ENCODE measurements at places on chromosomes 13 and 19.

GRCh38 chr13:21326155-21327031, 132.7 kb downstream of the ZDHHC20 start:
- H3K36me3 ChIP-seq = no peaks in the 10 kb centered on the region
- no peaks in the 10 kb centered on the region for H3K27me3 ChIP-seq
- peak; percentile 22 for DNase-seq
- no peak overlapping the region for H3K27ac ChIP-seq
- peak overlapping the region; percentile 55 for H3K4me3 ChIP-seq
- peaks cover 10% of the 10 kb centered on the region for H3K4me1 ChIP-seq

DNA sequence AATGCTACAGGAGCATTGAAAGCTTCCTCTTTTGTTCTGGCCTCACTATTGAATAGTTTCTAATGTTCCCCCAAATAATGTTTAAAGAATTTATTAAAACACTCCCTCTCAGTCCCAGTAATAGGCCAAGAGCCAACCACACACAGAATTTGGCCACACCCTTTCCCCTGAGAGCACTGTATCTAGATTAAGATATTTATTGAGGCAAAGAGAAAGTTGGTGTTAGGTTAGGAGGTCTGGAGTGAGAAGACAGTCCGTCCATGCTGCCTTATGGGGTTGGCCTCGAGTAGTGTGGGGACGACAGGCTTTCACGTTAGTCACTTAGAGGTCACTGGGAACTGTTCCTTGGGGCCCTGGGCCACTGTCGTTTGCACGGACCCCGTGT, 122.9 kb upstream of the RNF113B start:
- H3K36me3 ChIP-seq = no peaks in the 10 kb centered on the region
- no peaks in the 10 kb centered on the region for H3K27me3 ChIP-seq
- no peak for DNase-seq
- H3K4me3 ChIP-seq = no peak overlapping the region

DNA sequence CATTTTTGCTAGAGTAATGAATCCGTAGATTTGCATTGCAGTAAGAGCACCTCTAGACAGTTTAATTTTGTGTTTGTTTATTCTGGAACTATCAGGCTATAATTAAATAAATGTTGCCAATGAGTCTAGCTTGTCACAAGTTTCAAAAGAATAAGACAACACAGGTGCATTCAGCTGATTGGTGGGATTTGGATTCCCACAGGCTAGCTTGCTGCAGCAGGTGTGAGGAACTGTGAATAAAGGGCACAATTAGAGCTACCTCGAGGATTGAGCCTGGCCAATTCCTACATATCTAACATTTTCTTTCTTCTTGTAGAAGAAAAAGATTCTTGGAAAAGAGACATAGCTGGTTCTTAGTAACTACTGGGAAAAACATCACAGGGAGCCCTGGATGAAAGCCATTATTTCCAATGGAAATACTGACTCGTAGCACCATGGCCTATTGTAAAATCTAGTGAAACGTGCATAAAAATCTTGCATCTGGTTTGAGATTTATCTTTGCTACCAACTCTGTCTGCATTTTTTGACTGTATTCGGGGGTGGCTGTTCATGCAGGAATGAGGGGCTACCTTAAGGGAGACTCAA, 360.9 kb downstream of the FGF9 start:
- H3K27ac ChIP-seq = no peak overlapping the region
- H3K36me3 ChIP-seq = no peaks in the 10 kb centered on the region
- no peaks in the 10 kb centered on the region for H3K4me1 ChIP-seq
- H3K27me3 ChIP-seq = no peaks in the 10 kb centered on the region
- DNase-seq = no peak

- H3K27me3 ChIP-seq = no peaks in the 10 kb centered on the region
- H3K4me1 ChIP-seq = peaks cover 2% of the 10 kb centered on the region
- no peak overlapping the region for H3K4me3 ChIP-seq
- no peaks in the 10 kb centered on the region for H3K36me3 ChIP-seq
- DNase-seq = no peak
Observed at GRCh38 chr19:5247957-5248705, 92.5 kb downstream of the PTPRS start.

GRCh38 chr13:109884462-109884861, 98.1 kb upstream of the IRS2 start:
- no peaks in the 10 kb centered on the region for H3K36me3 ChIP-seq
- H3K27me3 ChIP-seq = peaks cover 8% of the 10 kb centered on the region
- DNase-seq = no peak
- H3K27ac ChIP-seq = no peak overlapping the region

DNA sequence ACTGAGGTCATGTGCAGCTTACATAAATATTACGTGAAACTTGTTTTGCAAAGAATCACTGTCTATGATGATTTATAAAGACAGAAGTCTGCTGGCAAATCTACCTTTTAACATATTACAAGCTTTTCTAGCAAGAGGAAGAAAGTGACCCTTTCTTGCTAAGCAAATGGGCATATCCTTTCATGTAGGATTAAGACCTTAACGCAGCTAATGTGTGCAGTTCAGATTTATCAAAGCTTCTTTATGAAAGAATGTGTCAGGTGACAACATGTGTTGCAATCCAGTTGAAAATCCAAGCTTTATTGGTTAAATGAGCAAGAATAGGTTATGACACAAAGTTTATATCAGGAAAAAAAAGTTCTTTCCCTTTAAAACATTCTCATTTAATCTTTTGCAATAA, 115.6 kb upstream of the NBEA start:
- no peak for DNase-seq
- H3K27me3 ChIP-seq = no peaks in the 10 kb centered on the region
- no peak overlapping the region for H3K27ac ChIP-seq
- no peak overlapping the region for H3K4me3 ChIP-seq
- no peaks in the 10 kb centered on the region for H3K4me1 ChIP-seq
- no peaks in the 10 kb centered on the region for H3K36me3 ChIP-seq

GRCh38 chr13:26386026-26386425, 132.1 kb downstream of the CDK8 start:
- no peak for DNase-seq
- no peaks in the 10 kb centered on the region for H3K27me3 ChIP-seq
- H3K4me3 ChIP-seq = no peak overlapping the region
- H3K36me3 ChIP-seq = no peaks in the 10 kb centered on the region
- H3K4me1 ChIP-seq = no peaks in the 10 kb centered on the region
- H3K27ac ChIP-seq = no peak overlapping the region

DNA sequence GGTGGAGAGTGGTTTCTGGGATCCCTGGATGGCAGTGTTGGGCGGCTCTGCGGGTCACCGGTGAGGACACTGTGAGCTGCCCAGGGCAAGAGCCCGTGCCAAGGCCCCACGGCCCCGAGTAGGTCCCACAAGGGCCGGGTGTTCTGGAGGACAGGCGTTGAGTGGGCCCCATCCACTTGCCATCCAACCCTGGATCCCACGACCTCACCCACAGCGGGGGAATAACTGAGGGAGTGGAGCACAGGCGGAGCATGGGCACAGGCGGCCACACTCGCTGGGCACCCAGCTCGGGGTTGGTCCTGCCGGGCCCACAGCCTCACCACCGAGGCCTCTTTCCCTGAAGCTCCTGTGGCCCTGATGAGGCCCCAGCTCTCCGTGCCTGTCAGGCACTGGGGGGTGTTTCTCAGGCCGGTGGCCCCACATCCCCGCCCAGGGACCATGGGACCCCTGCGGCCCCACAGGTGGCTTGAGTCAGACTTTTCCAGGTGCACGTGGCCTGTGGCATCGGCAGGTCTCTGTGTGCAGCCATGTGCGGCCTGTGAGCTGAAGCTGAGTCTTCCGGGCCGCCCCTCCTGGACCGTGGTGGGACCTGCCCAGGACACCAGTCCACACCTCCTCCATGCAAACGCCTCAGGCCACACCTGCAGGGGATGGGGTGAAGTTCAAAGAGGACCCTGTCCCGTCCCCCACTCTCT, 16.6 kb downstream of the TMEM255B start:
- no peak overlapping the region for H3K27ac ChIP-seq
- H3K36me3 ChIP-seq = no peaks in the 10 kb centered on the region
- H3K27me3 ChIP-seq = peaks cover 19% of the 10 kb centered on the region

DNA sequence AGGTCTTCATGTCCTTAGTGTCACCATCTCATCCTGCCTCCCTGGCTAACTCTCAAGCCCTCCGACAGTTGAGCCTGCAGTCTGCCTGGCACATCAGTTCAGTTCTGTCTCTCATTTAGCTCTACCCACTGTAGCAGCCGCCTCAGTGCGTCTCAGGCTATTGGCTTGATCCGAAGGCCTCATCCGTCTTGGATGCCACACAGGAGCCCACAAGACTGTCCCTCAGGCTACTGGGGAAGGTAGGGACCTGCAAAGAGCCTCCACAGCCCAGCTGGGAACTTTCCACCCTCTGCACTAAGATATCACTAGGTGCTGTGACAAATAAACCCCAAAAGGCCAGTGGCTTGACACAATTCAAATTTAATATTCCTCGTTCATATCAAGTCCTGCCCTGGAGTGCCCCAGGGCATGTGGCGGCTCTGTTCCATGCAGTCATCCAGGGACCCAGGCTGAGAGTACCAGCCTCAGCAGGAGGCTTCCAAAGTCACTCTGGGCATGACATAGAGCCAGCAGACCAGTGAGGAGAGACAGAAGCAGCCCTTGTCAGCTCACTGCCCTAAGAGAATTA, 5.7 kb downstream of the VSTM2B start:
- H3K27ac ChIP-seq = no peak overlapping the region
- no peaks in the 10 kb centered on the region for H3K36me3 ChIP-seq
- no peak for DNase-seq
- no peak overlapping the region for H3K4me3 ChIP-seq

- H3K27ac ChIP-seq = no peak overlapping the region
- H3K4me3 ChIP-seq = no peak overlapping the region
- H3K27me3 ChIP-seq = peaks cover 58% of the 10 kb centered on the region
Observed at GRCh38 chr13:52847682-52848432, 583 bp downstream of the PCDH8 start.

- peaks cover 17% of the 10 kb centered on the region for H3K4me1 ChIP-seq
- DNase-seq = peak; percentile 88
- H3K27ac ChIP-seq = peak overlapping the region; percentile 72
- H3K36me3 ChIP-seq = no peaks in the 10 kb centered on the region
- H3K4me3 ChIP-seq = no peak overlapping the region
Observed at GRCh38 chr19:4870025-4870700, 2.7 kb upstream of the PLIN3 start.

GRCh38 chr19:7238051-7238450, 56.2 kb downstream of the INSR start:
- H3K36me3 ChIP-seq = no peaks in the 10 kb centered on the region
- H3K27ac ChIP-seq = no peak overlapping the region
- no peak overlapping the region for H3K4me3 ChIP-seq
- H3K4me1 ChIP-seq = peaks cover 5% of the 10 kb centered on the region
- no peaks in the 10 kb centered on the region for H3K27me3 ChIP-seq

DNA sequence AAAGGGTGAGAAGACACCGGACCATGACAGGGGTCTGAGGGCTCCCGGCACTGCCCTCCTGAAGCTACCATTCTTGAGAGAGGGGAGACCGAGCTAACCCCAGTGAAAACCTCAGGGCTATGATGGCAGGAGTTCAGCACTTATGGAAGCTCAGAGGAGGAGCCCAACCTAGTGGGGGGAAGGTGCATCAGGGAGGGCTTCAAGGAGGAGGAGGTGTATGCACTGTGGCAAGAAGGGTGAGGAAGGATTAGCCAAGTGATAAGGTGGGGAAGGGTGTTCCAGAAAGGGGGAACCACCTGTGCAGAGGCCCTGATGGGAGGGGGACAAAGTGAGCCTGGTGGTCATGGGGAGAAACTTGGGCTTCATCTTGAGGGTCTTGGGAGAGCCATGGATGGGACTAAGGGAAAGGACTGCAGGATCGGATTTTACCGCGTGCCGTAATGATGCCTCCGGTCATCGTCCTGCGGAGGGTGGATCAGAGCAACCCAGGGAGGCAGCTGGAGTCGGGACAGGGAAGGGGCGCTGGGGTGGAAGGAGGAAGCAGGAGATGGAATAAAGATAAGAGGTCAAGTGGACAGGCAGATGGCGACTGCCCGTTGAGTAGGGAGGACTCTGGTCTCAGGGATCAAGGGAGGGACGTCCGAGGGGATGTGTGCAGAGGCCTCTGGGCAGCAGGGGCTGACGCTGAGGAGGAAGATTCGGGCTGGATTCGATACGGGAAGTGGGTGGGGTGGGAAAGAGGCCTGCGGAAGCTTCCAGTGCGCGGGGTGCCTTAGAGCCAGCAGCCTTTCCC, 13.3 kb upstream of the PSMD8 start:
- H3K36me3 ChIP-seq = no peaks in the 10 kb centered on the region
- DNase-seq = no peak
- H3K27ac ChIP-seq = no peak overlapping the region
- H3K27me3 ChIP-seq = peaks cover 29% of the 10 kb centered on the region
- peaks cover 9% of the 10 kb centered on the region for H3K4me1 ChIP-seq

DNA sequence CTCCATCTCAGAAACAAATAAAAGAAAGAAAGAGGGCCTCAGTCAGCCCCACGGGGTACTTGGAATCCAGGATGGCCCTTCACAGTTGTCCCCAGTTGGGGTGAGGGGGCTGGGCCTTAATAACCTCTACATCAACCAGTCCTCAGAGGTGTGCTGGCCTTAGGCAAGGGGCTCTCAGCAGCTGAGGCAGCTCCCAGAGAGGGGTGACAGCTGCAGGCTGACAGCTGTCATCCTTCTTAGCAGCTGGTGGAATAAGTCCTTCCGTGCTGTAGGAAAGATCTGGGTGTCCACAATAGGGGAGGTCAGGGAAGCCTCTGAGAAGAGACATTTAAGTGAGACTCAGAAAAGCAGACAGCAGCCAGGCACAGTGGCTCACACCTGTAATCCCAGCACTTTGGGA, 7.4 kb downstream of the BCAM start:
- no peaks in the 10 kb centered on the region for H3K36me3 ChIP-seq
- H3K4me3 ChIP-seq = no peak overlapping the region
- no peak overlapping the region for H3K27ac ChIP-seq
- H3K4me1 ChIP-seq = no peaks in the 10 kb centered on the region
- no peaks in the 10 kb centered on the region for H3K27me3 ChIP-seq
- DNase-seq = no peak

GRCh38 chr13:73169971-73170370, 111.2 kb downstream of the KLF5 start:
- no peaks in the 10 kb centered on the region for H3K27me3 ChIP-seq
- no peak overlapping the region for H3K27ac ChIP-seq
- H3K4me3 ChIP-seq = no peak overlapping the region
- DNase-seq = no peak
- peaks cover 19% of the 10 kb centered on the region for H3K4me1 ChIP-seq

GRCh38 chr19:45958769-45959516, 14.7 kb downstream of the NOVA2 start:
- H3K27ac ChIP-seq = peak overlapping the region; percentile 74
- H3K4me1 ChIP-seq = peaks cover 51% of the 10 kb centered on the region
- no peaks in the 10 kb centered on the region for H3K36me3 ChIP-seq

- H3K27ac ChIP-seq = no peak overlapping the region
- peaks cover 9% of the 10 kb centered on the region for H3K27me3 ChIP-seq
- no peaks in the 10 kb centered on the region for H3K36me3 ChIP-seq
- no peak overlapping the region for H3K4me3 ChIP-seq
- peaks cover 24% of the 10 kb centered on the region for H3K4me1 ChIP-seq
Observed at GRCh38 chr19:8352134-8352827, 9.2 kb upstream of the KANK3 start.

- no peak overlapping the region for H3K27ac ChIP-seq
- no peak for DNase-seq
- H3K4me3 ChIP-seq = no peak overlapping the region
- no peaks in the 10 kb centered on the region for H3K36me3 ChIP-seq
- H3K4me1 ChIP-seq = no peaks in the 10 kb centered on the region
Observed at GRCh38 chr19:28670836-28671235, 542.1 kb downstream of the UQCRFS1 start.

DNA sequence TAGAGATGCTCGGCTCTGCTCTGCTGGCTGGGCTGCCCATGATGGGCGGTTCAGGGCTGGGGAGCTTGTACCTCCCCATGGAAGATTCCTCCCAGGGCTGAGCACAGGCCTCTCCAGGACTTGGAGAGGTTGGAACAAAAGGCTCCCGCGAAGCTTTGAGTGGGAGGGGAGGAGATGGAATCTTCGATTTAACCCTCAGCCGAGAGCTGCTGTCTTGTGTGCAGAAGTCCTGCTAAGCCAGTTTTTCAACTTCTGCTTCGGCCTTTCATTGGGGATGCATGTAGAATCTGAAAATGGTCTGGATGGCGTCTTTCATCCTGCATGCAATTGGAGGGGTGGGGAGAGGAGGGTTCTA, 163.3 kb downstream of the KDM4B start:
- H3K36me3 ChIP-seq = no peaks in the 10 kb centered on the region
- no peak overlapping the region for H3K4me3 ChIP-seq
- no peaks in the 10 kb centered on the region for H3K27me3 ChIP-seq
- H3K4me1 ChIP-seq = peaks cover 20% of the 10 kb centered on the region
